H7 (cell line): ENCODE measurements at places on chromosomes 1 and 21.

DNA sequence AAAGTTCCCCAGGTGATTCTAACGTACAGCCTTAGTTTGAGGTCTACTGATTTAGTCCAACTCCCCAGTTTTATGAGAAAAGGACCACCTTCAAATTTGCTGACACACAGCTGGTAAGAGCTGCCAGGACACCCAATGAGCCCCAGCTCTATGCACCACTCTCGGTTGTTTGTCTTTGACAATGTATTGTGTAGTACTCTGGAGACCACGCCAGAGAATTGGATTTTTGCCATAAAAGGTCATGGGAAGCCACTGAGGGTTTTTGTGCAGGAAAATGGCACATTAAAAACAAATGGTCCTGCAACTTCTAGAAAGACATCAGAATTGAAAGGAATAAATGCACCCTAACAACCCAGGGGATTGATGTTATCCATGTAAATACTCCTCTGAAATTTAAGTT, 7.1 kb upstream of the IER5 start:
- DNase-seq, result no peak

DNA sequence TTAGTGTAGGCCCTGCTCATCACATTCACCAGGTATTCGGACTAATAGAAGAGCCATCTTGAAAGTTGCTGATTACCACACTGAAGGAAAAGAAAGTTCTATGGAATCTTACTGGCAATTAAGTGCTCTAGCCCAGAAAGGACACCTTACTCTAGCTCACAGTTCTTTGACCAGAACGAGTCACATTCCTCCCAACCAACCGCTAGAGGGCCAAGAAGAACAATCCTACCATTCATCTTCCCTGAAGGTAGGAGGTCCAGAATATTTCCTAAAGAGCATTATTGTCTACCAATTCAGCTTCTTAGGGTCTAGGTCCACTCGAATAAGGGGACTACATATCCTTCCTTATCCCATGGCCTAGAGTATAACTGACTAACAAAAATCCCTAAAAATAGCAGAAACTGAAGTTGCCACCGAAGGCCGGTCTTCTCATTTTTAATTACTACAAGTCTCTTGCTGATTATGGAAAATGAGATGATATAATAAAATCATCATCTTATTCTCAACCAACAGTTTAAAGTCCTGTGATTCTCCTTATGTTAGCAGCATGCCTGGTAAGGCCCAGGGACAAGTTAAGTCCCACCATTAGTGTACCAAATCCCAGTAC, 2.7 kb upstream of the FMO1 start:
- peak; percentile 69 for DNase-seq

GRCh38 chr1:92961131-92961895, at the start of gene DIPK1A:
DIPK1A (minus strand) TSS chr1:92961462; CDS start chr1:92961429, 33 bp downstream.
- DNase-seq, result peak; percentile 94

DNA sequence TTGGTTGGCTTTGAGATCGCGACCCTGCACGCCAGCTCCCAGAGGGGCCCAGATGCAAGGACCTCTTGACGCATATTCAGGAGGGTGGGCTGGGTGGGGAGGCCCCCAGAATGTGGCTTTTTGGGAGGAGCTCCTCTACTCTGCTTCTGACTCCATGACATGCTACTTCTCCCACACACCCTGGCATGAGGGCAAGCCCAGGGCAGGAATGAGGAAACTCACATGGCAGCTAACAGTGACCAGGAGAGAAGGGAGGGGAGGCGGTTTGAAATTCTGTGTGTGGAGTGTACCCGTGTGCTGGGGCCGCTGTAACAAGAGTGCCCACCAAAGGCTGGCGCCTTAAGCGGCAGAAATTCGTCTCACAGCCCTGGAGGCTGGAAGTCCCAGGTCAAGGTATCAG, 61.3 kb upstream of the GPR153 start:
- DNase-seq, result no peak

DNA sequence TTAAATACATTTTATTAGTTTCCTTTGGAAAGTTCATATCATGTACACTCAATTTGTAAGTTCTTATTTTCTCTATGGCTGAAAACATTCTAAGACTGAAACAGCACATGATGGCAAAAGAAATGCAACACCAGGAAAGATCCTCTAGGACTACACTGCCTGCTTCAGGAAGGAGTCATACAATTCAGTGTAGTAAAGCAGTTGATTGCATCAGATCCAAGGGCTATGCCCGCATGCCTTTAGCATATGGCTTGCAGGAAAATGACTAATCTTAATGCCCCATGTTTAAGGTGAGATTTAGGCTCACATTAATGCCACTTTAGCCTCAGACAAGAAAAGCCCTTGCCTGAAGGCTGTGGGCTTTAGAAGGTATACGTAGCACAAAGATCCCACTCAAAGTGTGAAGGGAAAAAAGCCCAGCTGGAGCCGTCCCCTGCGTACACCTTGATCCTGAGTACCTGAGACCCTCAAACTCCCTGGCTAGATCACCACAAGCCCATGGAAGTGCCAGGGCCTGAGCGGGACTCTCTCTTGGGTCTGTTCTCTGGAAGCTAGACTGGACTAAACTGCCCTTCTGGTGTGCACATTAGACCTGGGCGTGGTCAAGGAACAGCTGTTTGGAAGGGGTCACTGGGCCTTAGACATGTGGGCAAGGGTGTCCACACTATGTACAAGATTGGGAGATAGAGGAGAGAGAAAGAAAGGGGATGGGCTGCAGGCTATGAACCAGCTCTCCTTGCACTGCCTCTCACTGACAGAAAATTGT, 52.9 kb downstream of the ESRRG start:
- no peak for DNase-seq

DNA sequence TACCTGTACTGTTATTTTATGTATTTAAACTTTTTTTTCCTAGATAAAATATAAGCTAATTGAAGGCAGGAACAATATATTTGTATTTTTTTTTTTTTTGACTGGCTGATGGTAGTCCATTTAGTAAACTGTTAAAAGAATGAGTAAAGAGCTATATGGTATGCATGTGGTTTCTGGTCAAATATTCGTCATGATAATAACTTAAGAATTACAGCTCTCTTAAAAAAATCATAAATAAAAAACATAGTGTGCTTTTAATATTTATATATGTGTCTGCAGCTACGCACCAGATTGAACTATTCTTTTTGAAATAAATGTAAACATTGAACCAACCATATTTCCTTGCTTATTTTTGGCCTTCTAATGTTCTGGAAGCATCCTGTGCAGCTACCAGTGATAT, 272.3 kb upstream of the C1orf105 start:
- DNase-seq, result no peak
